SK-MEL-5 (cell line): ENCODE measurements at places on chromosomes 12 and 14. TPM values are rescaled to one million over a fixed set of nuclear protein-coding genes. Genes with fewer than 3 reads are reported as not detected.

- no peak for DNase-seq
Observed at GRCh38 chr14:55505846-55506245, 65.4 kb upstream of the TBPL2 start.

GRCh38 chr14:71621980-71622605, 310.1 kb upstream of the RGS6 start:
- no peak for DNase-seq

GRCh38 chr14:75168586-75169335, 7.7 kb downstream of the TMED10 start:
- DNase-seq: no peak

- DNase-seq: no peak
Observed at GRCh38 chr14:33914676-33915516, 36.0 kb downstream of the EGLN3 start.

- peak; percentile 68 for DNase-seq
Observed at GRCh38 chr14:66043921-66044320, 442.2 kb upstream of the CCDC196 start.

- no peak for DNase-seq
Observed at GRCh38 chr12:49521389-49521788, 17.4 kb upstream of the KCNH3 start.

- no peak for DNase-seq
Observed at GRCh38 chr12:4807116-4807783, 87.0 kb downstream of the GALNT8 start.

GRCh38 chr12:81963026-81963425, 203.9 kb upstream of the PPFIA2 start:
- DNase-seq: no peak

DNA sequence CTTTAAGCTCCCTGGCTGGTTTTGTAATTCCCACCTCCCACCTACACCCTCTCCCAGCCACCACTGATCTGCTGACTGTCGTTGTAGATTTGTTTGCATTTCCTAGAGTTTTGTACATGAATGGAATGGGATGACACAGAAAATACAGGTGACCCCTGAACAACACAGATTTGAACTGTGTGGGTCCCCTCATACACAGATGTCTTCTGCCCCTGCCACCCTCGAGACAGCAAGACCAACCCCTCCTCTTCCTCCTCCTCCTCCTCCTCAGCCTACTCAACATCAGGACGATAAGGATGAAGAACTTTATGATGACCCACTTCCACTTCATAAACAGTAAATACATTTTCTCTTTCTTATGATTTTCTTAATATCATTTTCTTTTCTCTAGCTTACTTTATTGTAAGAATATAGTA, 28.8 kb downstream of the SYNE3 start:
- DNase-seq: no peak

DNA sequence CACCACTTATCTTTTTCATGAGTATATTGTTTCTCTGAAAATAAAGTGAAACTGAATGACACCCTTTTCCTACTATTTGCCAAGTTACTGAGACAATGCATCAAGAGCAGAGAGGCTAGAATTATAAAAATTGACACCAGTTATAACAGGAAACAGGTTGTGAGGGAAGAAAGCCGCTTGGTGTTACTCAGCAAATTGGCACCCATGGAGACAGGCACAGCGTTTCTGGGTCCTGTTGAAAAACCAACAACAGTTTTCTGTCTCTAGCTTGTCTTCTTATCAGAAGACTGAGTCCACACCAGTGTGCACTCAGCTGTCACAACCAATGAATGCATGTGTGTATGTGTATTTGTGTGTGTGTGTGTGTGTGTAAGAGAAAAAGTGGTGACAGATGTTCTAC, 267.7 kb downstream of the KCNH5 start:
- no peak for DNase-seq

DNA sequence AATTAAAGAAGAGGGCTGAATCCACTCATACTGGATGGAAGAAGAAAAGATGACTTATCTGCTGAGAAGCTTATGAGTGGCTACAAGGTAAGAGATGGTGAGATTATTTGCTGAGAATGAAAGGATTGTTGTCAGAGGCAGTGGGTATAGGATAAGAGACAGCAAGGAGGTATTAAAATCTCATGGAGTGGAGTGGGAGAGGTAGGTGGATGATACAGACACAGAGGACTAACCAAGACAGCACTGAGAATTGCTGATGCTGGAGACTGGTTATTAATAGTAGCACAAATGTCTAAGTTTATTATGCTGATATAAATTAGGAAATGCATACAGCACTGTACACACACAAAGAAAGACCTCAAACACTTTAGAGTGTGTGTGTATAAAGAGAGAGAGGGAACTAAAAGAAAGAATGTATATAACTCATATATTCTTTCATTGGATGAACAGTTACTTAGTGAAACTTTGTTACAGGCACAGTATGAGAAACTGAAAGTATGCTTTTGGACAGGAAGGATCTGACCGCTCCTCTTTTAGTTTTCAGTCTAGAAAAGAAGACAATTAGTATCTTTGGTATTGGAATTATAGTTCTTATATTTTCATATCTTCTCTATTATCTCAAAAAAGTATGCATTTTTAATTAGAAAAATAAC, 543.1 kb downstream of the LRFN5 start:
- DNase-seq: no peak

DNA sequence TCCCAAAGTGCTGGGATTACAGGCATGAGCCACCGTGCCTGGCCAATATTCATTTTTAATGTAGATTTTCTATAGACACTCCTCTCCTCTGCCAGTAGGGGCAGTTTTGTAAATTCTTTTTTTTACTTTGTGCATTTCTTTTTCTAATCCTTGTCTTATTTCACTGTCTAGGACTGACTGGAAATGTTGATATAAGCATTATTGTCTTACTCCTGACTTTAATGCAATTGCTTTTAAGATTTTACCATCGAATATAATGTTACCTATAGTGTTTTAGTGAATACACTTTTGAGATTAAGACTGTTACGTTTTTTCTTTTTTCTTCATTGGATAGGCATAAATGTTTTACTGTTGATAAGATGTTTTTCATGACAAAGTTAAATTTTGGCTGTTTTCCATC, 35.4 kb upstream of the EMP1 start:
- no peak for DNase-seq

DNA sequence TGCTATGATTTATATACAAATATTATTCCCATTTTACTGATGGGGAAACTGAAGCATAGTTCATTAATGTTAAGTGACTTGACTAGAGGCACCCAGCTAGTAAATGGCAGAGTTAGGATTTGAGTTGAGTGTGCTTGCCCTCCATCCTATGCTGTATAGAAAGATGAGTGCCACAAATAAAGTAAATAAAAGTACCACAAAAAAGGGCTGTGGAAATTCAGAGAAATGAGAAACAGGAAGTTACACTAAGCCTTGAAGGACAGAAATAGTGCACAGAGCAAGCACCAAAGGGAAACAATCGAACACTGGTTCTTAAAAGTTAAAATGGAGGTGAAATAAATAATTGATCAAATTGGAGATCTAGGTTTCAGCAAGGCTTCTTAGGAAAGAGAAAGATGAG, 9.2 kb upstream of the ABCD2 start:
- DNase-seq: no peak

DNA sequence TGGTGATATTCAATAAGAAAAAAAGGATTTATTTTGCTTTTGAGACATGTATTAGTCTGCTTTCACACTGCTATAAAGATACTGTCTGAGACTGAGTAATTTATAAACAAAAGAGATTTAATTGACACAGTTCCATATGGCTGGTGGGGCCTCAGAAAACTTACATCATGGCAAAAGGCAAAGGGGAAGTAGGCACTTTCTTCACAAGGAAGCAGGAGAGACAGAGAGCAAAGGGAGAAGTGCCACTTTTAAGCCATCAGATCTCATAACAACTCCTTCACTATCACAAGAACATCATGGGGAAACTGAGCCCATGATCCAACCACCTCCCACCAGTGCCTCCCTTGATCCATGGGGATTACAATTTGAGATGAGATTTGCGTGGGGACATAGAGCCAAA, 43.9 kb downstream of the BHLHE41 start:
- no peak for DNase-seq

GRCh38 chr14:45089813-45090212, 5.9 kb downstream of the PRPF39 start:
- DNase-seq: no peak

- DNase-seq: peak; percentile 51
Observed at GRCh38 chr12:57341275-57341990, 89.4 kb downstream of the R3HDM2 start.

DNA sequence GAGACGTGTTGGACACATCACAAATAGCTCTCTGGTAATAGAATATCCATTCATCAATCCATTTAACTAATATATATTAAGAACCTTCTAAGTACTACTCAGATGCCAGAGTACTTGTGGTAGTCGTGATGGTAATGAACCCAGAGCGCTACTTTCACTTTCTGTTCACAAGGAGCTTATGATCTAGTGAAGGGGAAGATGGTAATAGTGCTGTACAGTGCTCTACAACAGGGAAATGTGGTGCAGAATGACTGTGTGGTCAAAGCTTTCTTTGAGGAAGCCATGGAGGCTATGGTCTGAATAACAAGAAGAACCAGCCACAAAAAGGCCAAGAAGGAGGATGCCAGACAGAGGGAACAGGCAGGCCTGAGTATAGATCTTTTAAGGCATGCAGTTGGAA, 212.0 kb downstream of the PTPRO start:
- peak; percentile 41 for DNase-seq

DNA sequence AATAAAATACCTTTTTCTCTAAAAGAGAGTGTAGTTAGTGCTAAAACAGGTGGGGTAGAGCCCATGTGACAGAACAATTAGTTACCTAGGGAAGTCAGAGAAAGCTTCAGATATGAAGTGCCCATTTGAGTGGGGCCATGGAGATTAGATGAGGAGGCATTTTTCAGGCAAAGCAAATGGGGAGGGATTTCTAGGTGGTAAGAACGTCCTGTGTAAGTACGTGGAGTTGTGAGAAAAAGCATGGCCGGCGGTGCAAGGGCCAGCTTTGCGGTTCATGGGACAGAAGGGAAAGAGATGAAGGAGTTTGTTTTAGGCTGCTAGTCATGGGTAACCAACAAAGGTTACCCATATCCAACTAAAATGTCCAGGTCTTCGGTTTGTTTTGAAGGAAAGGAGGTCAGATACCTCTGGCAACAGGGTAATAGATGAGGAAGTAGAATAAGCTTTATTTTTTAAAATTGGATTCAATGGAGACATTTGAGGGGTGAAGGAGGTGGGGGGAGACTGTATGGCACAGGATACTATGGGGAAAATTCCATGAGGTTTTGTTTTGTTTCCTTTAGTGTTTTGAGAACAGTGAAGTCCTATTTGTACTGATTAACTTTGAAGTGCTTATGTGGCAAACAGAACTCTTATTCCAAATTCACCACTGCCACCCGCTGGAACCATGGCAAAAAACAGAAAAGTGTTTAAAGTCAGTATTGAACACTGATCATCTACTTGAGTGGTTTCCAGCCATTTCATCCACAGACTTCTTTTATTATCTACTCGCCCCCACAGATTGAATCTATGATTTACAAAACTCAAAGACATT, 10.0 kb upstream of the SNRPF start:
- peak; percentile 68 for DNase-seq

DNA sequence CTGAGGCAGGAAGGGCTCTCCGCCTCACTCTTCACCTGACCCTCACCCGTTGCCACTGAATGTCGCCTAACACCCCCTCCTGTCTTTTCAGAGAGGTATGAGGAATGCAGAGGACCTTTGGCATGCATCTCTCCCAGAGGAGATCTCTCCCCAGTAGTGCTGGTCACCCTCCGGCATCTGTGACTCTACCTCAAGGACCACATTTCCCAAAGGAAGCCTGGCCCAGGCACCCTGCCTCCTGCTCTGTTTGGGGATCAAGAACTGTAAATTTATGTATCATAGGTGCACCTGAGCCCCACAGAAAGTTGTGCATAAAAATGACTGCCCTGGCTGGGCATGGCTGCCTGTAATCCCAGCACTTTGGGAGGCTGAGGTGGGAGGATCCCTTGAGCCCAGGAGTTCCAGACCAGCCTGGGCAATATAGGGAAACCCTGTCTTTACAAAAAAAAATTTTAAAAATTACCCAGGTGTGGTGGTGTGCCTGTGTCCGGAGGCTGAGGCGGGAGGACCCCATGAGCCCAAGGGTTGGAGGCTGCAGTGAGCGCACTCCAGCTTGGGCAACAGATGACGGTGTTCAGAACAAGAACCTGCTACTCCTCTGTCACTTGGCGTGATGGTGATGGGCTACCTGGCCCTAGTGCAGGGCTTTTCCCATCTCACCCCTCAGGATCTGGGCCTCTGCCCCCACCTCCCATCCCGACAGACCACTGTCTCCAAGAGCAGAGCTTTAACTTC, 13.7 kb downstream of the TNFRSF1A start:
- no peak for DNase-seq

- no peak for DNase-seq
Observed at GRCh38 chr12:54068418-54069070, 14.9 kb downstream of the HOXC4 start.

GRCh38 chr12:52400906-52401305, 5.2 kb downstream of the KRT82 start:
- no peak for DNase-seq

DNA sequence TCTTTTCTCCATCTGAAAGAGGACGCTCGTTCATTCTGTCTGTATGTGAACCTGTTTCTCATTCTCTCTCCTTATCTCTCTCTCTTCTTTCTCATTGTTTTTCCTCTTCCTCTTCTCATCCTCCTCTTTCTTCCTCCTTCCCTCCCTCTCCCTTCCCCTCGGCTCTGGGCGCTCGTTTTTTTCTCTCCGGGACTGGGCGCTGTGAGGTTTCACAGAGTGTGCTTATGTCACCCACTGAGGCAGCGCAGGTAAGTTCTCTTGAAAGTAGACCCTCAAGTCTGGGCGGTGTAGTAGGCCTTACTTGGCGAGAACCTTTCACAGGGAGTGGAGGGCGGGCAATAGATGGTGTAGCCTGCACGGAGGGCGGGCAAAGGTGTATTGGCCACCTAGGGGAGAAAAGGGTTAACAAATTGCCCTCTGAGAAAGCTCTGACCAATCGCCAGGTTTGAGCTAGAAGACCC, 4.5 kb upstream of the SIX1 start:
- no peak for DNase-seq

DNA sequence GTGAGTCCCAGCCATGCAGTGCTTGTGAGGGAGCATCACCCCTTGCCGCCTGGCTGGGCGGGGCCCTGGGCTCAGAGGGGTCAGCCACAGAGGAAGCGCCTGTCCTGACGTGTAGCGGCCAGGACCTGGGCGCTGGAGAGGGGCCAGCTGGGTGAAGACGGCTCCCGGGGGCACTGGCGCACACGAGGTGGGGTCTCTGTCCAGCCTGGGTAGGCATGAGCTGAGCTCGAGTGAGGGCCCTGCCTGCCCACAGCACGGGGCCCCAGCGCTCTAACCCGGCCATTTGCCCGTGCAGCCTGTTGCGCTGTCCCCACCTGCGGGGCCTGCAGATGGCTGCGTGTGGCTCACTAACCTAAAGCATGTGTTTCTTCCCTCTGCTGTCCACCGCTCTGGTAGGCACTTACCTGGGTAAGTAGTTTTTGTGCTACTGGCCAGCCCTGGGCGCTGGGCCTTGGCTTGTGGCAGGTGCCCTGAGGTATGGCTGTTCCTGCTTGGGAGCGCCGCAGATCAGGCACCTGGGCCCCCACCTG, 6.6 kb upstream of the CRIP2 start:
- no peak for DNase-seq

- DNase-seq: no peak
Observed at GRCh38 chr14:68966872-68967301, 12.2 kb downstream of the ACTN1 start.

TOMM20L gene
- not detected in 2 replicates for total RNA-seq

ZFHX2 gene
- total RNA-seq: not detected in 2 replicates

FOXG1 gene
- not detected in 2 replicates for total RNA-seq

HSPA2 gene
- total RNA-seq: 20.8 and 21.1 TPM in 2 replicates

BBOF1 gene
- total RNA-seq: 1.8 and 4.0 TPM in 2 replicates

ANO2 gene
- total RNA-seq: 0.43 and 0.71 TPM in 2 replicates

ATXN3 gene
- 42.5 and 52.1 TPM in 2 replicates for total RNA-seq

ENDOU gene
- total RNA-seq: not detected in 2 replicates

ACVRL1 gene
- total RNA-seq: 0.05 TPM in 1 of 2 replicates, not detected in the other

MSRB3 gene
- 7.8 and 9.0 TPM in 2 replicates for total RNA-seq
